Upper lobe of left lung (tissue), 6 donors: ENCODE measurements at places on chromosomes 5 and 9.
A peak's percentile ranks its signal among the peaks of the same experiment; 100 is the strongest.

DNA sequence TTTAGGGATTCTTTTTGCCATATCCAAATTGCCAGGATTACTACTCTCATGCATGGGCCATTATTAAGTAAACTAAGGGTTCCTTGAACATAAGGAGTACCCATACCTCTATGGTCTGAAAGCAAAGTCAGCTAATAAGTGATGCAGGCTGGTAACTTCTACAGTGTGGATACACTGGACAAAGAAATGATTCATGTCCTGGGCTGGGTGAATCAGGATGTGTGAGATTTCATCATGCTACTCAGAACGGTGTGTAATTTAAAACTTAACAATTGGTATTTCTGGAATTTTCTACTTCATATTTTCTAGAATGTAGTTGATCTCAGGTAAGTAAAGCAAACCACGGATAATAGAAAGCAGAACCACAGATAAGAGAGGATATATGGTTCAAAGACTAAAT lies 428.8 kb downstream of the CHSY3 start:
- DNase-seq = no peak

DNA sequence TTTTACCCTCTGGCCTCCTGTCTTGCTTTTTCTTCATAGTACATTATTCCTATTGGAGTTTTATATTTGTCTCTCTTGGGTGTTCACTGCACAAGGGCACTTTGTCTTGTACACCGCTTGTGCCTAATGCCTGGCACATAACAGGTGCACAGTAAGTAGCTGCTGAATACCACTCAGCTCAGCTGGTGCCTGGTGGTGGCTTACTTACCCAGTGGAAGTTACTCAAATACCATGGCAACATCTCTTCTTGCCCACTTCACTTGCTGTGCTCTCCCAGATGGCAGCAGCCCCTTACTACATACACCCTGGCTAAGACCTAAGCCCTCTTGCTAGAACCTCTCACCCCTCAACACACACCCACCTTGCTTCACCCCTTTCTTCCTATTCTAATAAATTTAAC lies 11.3 kb upstream of the SKP1 start:
- no peak for DNase-seq

DNA sequence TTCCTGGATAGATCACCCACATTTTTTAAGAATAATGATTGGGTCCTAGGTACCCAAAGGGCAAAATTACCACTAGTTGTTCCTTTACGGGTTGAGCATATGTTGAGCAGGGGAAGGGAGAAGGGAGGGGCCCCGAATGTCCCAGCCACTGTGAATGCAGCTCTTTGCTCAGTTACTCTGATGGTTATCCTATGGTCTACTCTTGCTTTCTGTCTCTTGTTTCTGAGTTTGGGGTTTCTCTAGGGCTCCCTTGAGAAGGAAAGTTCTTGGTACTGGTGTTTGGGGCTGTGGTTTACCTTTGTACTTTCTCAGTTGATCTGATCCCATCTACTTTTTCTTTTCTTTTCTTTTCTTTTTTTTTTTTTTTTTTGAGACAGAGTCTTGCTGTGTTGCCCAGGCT lies 55.6 kb downstream of the ALG2 start:
- DNase-seq = no peak

DNA sequence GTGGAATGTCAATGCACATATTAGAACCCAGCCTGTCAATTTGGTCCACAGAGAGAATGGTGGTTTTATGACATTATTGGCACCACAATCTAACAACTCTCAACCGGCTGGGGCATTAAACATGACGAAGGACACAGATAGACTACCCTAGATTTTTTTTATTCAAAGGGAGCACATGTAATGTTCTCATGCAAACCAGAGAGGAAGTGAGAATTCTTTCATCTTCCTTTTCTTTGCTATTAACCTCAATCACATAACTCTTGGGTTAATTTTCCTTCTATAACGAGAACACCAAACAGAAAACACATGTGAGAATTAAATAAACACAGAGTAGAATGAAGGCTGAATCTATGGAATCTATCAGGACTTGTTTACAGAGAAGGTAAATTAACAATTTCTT lies 94.9 kb upstream of the TNC start:
- no peak for DNase-seq

- no peak for DNase-seq
Measured at GRCh38 chr9:87554171-87554910, 56.7 kb downstream of the DAPK1 start.

- DNase-seq = no peak
Measured at GRCh38 chr5:21452449-21452848, 1400.7 kb downstream of the CDH12 start.

- DNase-seq = peak; percentile 69
Measured at GRCh38 chr9:129141066-129142041, 30.1 kb downstream of the PTPA start.

GRCh38 chr9:69009708-69010107 lies 4.2 kb downstream of the PRKACG start:
- no peak for DNase-seq

DNA sequence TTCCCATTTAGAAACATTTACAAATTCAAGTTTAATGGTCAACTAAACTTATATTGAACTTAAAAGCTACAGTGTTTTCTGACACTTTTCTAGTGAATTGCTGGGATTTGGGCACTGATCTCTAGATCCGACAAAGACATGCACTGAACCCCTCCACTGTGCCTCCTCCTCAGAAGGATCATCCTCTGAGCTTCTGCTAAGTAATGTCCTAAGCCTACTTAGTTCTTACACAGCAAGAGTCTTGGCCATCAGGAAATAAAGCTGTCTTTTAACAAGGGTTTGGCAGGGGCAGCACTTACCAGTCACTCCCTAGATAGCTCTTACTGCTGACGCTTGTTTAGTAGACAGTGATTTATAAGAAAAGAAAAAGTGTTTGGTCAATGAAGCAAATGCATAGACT lies 50.5 kb downstream of the FAM81B start:
- DNase-seq = no peak

GRCh38 chr5:42108468-42108867 lies 183.4 kb downstream of the FBXO4 start:
- no peak for DNase-seq

DNA sequence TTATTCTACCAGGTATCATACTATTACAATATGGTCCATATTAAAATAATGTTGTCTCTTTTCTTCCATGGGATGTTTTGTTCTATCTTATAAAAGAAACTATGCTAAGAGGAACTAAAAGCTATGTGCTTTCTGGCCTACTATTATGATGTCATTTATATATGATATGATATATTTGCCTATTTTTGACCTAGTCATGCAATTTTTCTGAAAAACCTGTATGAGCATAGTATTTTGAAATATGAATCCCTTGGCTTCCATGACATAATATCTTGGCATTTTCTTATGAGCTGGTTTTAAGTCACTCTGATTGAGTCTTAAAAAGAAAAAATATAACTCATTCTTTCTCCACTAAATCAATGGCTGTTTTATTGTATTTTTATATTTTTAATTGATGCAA lies 60.7 kb downstream of the MAN2A1 start:
- no peak for DNase-seq

DNA sequence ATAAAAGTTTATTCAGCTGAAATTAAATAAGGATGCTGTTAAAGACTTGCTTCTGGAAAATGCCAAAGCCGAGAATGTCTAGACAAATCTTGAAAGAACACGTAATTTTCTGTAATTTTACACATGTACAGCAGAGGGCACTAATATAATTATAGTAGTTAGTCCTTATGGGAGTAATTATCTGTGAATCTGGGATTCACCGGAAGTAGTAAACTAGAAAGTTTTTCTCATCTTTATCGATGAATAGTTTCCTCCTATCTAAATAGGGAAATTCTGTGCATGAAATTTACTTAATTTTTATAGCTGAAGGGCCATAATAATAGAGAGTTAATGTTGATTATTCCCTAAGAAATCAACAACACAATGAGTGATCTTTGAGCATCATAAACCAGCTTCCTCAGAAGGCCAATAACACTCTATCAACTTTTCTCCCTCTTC lies 18.4 kb upstream of the CNTLN start:
- DNase-seq = no peak

- DNase-seq = peak; percentile 83
Measured at GRCh38 chr5:132829742-132830435, 558 bp downstream of the SHROOM1 start.

GRCh38 chr9:88766778-88767503 lies 224.3 kb upstream of the S1PR3 start:
- no peak for DNase-seq

DNA sequence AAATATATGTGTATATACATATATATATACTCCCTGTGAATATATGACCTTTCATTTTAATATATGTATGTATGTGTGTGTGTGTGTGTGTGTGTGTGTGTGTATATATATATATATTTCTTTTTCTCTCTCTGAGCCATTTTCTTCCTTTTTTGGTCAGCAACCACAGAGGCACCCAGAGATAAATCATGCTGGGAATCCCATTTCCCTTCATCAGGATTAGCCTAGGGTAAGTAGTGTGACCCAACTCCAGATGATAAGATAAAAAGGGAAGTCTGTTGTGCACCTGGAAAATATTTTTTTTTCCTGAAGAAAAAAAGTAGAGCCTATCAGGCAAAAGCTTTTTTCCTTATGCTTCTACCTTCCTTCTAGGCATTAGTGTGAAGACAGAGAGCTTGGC lies 25.4 kb upstream of the SUB1 start:
- no peak for DNase-seq

- peak; percentile 7 for DNase-seq
Measured at GRCh38 chr5:127596501-127596900, 52.4 kb upstream of the CTXN3 start.

- no peak for DNase-seq
Measured at GRCh38 chr5:89823046-89823445, 586.5 kb downstream of the CETN3 start.
